ENCODE measurements at places on chromosomes 6 and 20.

- DNase-seq: no peak
These were observed 68.2 kb downstream of the PHIP start for GRCh38 chr6:79009819-79010218.

GRCh38 chr6:25660512-25660911 lies 8.5 kb downstream of the SCGN start:
- DNase-seq: peak; percentile 79

GRCh38 chr6:73694711-73695411 lies 1.1 kb upstream of the CD109 start:
- DNase-seq: peak; percentile 50

- no peak for DNase-seq
These were observed 54.7 kb upstream of the TRIM39 start for GRCh38 chr6:30272032-30272431.

- DNase-seq: no peak
These were observed 312.6 kb downstream of the HTR1B start for GRCh38 chr6:77150736-77151135.

- no peak for DNase-seq
These were observed 158.9 kb downstream of the SMOC2 start for GRCh38 chr6:168599769-168600330.

GRCh38 chr6:10421158-10421920 lies 6.5 kb upstream of the TFAP2A start:
- DNase-seq: no peak

GRCh38 chr6:127516662-127517273 lies 2.4 kb downstream of the MTCL3 start:
- DNase-seq: peak; percentile 60

DNA sequence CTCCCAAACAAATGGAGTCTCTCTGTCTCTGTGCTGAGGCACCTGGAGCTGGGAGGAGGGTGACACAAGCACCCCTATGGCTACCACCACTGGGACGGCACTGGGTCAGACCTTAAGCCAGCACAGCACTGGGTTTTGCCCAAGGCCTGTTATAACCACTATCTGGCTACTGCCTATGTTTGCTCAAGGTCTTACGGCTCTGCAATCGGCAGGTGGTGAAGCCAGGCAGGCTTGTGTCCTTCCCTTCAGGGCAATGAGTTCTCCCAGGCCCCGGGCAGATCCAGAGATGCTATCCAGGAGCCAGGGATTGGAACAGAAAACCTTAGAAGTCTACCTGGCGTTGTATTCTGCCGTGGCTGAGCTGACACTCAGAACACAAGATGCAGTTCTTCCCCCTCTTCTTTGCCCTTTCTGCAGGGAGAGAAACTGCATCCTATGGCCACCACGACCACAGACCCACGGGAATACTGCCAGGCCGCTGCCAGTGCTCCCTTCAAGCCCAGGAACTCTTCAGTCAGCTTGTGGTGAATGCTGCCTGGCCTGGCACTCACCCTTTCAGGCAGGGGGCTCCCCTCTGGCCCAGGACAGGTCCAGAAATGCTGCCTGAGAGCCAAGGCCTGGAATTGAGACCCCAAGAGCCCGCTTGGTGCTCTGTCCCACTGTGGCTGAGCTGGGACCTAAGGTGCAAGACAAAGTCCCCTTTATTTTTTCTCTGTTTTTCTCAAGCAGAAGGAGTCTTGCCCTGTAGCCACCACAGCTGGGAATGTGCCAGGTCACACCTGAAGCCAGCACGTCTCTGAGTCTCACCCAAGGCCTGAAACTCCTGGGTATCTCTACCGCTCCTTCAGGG lies 67.0 kb upstream of the FRMD1 start:
- no peak for DNase-seq

GRCh38 chr6:167229586-167229985 lies 61.5 kb upstream of the UNC93A start:
- no peak for DNase-seq

- no peak for DNase-seq
These were observed 6.6 kb upstream of the RNF8 start for GRCh38 chr6:37347177-37347576.

DNA sequence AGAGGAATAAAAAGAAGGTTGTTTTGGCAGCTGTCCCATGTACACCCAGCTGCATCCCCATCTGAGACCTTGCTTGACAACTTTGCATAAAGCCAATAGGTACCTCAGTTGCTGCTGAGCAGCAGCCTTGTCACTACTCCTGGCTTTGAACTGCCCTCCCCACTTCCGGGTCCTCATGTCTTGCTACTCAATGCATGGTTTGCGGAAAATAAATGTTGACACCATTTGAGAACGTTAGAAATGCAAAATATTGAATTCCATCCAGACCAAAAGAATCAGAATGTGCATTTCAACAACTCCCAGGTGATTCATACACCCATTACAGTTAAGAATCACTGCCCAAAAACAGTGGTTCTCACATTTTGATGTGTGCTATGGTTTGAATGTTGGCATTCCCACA lies 32.9 kb downstream of the GPX5 start:
- no peak for DNase-seq

DNA sequence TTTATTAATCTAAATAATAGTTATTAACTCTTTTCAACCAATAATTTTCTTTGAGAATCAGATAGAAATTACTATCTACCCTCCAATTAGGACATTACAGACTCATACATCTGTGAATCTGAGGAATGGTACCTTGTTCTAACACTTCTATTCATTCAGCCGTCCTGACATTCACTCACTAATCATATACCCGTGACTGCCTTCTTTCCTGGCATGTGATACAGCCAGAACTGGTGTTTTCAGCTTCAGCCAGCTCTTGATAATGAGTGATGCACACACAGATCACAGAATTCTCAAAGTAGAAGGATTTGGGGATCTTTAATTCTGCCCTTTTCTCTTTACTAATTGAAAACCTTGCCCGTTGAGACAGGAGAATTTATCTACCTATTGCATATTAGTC lies 499.9 kb downstream of the UTRN start:
- no peak for DNase-seq

GRCh38 chr20:16664020-16664419 lies 65.8 kb upstream of the SNRPB2 start:
- DNase-seq: no peak

DNA sequence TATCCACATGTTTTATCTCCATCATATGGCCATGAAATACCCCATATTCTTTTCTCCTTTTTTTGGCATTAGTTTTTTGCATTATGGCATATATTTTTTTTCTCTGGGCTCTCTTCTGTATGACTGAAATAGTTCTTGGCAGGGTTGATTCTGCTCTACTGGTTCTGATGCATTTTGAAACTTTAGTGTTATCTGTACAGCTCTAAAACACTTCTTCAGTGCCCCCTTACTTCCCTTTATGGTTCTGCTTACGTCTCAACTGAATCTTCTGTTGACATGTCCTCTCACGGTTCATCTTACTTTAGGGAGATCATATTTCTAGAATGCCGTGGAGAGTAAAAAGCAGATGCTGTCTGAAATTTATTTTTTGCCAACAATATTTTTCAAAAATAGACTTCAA lies 23.2 kb upstream of the TXNDC5 start:
- no peak for DNase-seq

GRCh38 chr6:30319146-30319835 lies 7.4 kb upstream of the TRIM39 start:
- DNase-seq: peak; percentile 15

DNA sequence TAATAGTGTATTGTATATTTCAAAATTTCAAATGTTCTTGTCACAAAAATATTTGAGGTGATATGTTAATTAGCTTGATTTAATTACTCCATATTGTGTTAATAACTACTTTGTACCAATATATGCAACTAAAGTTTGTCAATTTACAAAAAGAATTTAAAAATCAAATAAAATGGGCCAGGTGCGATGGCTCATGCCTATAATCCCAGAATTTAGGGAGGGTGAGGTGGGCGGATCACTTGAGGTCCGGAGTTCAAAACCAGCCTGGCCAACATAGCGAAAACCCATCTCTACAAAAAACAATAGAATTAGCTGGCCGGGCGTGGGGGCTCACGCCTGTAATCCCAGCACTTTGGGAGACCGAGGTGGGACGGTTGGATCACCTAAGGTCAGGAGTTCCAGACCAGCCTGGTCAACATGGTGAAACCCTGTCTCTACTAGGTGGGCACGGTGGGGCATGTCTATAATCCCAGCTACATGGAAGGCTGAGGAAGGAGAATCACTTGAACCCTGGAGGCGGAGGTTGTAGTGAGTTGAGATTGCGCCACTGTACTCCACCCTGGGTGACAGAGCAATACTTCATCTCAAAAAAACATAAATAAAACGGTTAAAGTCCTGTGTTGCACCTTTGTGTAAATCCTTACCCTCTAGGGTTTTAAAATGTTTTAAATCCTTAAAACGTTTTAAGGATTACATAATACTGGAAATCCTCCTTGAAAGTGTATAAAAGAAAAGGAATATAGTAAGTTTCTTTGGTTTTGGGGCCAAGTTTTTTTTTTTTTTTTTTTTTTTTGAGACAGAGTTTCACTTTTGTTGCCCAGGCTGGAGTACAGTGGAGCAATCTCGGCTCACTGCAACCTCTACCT lies 4.0 kb downstream of the HSPA1B start:
- DNase-seq: no peak

- DNase-seq: peak; percentile 17
These were observed 789.2 kb upstream of the SLC35B3 start for GRCh38 chr6:9224539-9224938.

DNA sequence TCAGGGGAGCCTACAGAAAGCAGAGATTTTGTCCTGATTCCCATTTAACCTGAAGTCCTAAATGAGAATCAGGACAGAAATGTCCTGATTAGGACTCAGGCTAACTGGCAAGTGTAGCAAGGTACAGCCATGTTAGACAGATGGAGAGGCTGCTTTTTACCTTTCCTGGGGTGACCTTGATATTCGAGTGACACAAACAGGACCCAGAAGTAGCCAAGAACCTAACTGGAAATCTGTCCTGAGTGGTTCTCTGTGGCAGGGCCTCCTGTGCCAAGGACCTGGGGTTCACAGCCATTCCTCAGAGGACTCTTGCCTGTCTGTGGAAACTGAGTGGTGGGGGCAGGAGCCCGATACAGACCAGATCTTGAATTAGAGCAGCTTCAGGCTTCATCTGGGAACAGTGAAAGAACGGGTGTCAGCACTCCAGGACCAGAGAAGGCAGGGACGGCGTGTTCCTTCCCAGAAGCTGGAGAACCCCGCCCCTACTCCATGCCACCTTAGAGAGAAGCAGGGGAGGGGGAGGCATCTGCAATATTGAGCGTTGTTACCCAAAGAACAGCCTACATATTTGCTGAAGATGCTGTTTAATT lies 4.3 kb upstream of the FUCA2 start:
- DNase-seq: no peak

DNA sequence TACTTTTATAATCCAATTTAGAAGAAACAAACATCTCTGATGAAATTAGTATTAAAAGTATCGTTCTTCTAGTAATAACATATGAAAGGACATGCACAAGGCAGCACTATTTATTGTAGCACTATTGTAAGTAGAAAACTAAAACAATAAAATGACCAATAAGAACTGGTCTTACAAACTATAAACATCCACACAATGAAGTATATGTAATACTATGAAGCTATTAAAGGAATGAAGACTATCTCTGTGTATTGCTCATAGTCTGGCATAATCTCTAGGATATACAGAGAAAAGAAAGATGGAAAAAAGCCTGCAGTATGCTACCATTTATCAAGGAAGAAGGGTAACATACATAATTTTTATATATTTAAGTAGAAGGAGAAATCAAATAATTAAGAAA lies 16.7 kb downstream of the LCA5 start:
- DNase-seq: peak; percentile 28

DNA sequence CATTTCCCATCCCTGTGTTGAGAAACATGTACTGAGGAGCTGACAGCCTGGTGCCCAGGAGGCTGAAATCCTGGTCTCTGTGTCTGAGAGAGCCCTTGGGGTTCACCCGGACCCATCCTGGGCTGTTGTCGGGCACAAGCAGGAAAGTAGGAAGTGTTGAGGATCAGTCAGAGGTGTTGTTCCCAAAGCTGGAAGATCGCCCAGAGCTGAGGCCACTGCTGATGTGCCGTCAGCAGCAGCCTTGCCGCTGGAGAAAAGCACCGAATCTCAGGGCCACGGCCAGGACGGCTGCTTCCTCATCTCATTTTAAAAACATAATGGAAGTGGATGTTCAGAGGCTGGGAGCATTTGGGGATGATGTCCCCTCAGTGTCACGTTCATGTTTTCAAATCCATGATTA lies 218.5 kb downstream of the UST start:
- DNase-seq: no peak

- DNase-seq: no peak
These were observed 151.8 kb upstream of the MYLIP start for GRCh38 chr6:15977050-15977449.

GRCh38 chr6:85135376-85136094 lies 314.3 kb upstream of the NT5E start:
- peak; percentile 29 for DNase-seq

GRCh38 chr6:34518669-34519365 lies 37.3 kb downstream of the SPDEF start:
- no peak for DNase-seq

DNA sequence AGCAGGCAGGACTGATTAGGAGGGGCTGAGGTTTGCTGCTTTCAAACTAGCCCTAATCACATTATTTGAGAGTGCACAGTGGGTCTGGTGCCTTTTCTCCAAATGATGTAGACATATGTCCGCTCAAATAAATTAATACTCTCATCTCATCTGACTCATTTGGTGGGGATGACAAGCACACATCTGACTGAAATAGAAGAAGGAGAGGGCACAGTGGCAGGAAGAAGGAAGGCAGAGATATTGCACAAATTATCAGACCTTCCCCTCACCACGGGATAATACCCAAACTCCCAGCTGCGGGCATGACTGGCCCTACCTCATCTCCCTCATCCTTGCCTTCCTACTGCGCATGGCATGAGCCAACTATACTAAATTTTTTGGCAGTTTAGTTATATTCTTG lies 33.9 kb upstream of the TNFRSF21 start:
- DNase-seq: no peak

DNA sequence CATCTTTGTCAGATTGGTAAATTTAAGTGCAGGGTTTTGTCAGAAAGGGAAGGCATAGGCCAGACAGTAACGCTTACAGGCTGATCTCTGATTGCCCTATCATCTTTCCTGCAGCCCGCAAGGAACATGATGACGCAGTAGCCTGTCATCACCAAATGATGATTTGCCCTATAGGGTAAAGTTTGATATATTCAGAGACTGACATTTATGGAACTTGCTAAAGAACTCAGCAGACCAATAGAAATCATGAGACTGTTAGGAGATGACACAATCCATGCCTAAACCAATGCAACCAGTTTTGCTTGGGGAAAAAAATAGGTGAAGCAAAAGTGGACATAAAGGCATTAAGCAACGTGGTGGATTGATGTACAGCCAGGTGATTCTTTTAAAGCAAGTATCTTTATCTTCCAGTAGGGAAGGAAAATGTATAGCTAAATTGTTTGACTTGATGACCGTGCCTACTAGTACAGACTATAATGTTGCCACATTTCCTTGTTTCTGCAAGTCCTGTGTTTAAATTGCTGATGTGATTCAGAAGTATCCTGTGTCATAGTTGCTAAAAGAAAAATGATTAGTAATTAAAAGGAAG lies 2.4 kb downstream of the NUS1 start:
- DNase-seq: peak; percentile 72

DNA sequence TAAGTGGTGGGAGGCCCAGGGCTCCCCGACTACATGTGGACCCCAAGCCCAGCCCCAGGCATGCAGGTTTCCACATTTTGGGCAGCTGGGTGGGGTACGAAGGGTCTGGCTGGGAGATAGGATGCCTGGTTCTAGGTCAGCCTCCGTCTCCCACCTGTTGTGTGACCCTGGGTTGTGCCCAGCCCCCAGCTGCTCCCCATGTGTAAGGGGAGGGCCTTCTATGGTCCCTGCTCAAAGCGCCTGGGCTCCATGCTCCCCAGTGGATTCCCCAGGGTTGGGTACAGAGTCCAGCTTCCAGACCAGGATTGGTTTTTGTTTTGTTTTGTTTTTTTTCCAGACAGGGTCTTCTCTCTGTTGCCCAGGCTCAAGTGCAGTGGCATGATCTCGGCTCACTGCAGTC lies 1.1 kb upstream of the VWA7 start:
- no peak for DNase-seq

Measured in iris pigment epithelial cell (primary cell).